ENCODE measurements at places on chromosomes 1 and 21.
A peak's percentile ranks its signal among the peaks of the same experiment; 100 is the strongest.

DNA sequence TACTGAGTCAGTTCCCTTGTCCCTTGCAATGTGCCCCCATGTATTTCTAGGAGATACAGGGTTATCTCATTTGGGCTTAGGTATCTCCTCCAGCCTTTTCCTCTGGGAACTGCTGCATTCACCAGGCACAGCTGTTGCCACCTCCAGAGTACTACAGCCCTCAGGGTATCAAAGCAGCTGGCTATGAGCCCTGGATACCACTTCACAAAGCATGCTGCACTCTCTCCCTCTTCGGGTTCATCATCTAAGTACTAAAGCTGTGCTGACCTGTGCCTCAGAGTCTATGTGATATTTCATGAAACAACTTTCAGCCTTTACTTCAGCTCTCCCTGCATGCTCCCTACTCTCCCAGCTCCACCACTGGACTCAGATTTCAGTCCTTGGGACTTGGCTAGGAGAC lies 62.3 kb downstream of the CCDC185 start:
- DNase-seq = no peak

- DNase-seq = no peak
Measured at GRCh38 chr1:222792744-222793143, 22.1 kb upstream of the DISP1 start.

DNA sequence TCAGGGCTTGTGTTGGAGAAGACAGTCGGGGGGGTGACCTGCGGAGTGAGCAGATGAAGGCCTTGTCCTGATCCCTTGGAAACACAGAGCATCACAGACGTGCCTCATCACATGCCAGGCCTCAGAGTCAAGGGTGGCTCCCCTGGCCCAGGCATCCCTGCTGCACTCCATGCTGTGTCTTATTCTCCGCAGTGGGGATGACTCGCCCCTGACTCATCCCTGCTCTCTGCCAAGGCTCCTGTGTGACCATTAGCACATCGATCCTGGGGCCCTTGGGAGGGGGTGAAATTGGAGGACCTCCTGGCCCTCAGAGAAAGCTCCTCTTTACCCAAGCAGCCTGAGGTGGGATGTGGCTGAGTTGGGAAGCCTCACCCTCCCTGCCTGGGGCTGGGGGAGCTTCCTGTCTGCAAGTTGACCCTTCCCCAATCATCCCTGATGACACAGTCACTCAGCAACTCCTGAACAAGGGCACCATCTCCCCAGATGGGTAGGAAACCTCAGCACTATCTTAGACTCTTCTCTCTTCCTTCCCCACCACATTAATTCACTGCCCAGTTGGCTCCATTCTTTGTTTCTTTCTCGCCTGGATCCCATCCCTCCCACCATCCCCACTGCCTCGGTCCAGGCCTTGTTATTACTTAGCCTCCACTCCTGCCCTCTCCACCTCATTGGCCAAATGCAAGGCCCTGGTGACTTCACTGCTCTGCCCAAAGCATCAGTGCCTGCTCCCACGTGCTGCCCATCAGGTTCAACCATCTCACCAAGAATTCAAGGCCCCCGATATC lies 74.6 kb downstream of the CAMK2N1 start:
- DNase-seq = no peak

- DNase-seq = no peak
Measured at GRCh38 chr1:71610476-71610875, 529.6 kb upstream of the ZRANB2 start.

DNA sequence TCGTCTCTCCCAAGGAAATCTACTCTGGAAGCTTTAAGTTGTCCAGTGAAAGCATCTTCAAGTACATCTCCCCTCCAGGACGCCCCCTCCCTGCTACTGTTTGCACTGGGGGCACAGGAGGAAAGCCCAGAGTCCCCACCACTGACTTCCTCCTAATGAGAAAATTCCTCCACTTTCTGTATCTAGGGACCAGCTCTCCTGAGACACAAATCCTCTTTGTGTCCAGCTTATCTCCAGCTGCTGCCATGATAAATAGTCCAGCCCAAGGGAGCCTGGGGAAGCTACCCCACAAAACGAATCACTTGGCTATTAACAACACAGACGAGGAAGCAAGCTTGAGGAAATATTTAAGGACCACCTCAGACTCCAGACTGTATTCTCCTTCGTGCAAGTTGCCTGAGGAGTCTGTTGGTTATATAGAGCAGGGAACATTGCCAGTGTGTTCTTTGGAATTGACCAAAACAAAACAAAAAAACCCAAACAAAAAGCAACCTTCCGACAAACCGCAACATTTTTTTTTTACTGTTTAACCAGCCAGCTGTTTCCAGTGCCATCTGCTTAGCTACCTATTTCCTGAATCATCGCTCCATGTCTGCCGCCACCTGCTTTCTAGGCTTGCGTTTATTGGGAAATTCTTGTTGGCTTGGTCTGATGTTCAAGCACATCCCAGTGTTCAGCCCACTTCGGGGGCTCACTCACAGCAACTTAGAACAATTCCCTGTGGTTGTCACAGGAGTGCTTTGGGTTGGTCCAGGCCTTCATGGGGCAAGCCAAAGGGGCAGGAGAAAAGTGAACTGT lies 7.7 kb downstream of the C1orf226 start:
- DNase-seq = peak; percentile 32

DNA sequence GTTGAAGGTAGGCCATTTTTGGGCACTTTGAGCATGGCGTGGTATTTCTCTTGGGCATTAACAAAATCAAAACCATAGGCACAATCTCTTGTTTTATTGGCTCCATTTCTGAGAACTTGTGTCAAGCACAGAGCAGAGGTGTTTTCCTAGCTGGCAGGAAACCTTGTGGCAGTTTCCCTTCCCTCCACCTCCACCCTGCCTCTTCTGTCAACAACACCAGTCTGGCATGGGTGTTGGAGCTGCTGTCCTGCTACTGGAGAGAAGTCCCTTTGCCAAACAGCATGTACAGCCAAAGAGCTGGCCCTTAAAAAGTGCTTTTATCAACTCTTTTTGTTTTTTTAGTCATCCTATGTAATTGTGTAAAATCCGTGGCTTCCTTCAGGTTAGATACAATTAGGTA lies 16.0 kb downstream of the ATP1A1 start:
- no peak for DNase-seq

GRCh38 chr1:19512545-19512944 lies 27.2 kb upstream of the CAPZB start:
- DNase-seq = no peak

DNA sequence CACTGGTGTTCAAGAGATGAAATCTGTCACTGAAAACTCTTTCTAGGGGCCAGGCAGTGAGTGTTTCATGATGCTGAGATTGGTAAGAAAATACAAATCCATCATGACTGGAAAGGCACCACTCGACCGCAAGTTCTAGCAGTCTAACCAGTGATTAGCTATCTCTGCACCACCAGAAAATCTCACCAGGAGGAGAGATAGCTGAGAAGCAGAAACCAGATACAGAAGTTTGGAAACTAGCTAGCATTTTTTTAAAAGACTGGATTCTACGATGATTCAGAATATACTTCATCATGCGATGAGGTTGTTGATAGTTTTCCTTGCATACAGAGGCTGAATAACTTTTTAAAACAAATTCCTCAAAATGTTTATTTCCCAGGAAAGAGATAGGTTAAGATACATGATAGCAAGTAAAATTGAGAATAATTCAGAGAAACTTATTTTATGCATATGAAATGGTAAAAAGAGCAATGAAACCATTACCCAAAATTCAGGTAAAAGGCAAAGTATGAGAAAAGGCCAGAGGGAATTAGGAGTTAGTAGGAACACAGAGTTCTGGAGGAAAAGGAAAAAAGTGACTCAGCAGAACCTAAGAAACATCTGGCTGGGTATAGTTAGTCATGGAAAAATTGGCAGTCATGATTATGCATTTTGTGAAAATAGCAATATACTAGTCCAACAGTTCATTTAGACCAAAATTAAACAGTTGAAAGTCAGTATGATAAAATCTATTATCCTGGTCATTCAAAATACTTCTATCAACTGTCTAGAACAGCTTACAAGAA lies 3.3 kb upstream of the F3 start:
- DNase-seq = no peak

GRCh38 chr1:23980728-23981070 lies 572 bp upstream of the SRSF10 start:
- DNase-seq = no peak

GRCh38 chr1:172727956-172728603 lies 69.2 kb downstream of the FASLG start:
- peak; percentile 41 for DNase-seq

Data from NCI-H526 treated with DMSO at 0.1 percent for 48 hours (cell line).